ENCODE measurements at places on chromosomes 3 and 15.

- no peak for DNase-seq
Observed at GRCh38 chr3:108283006-108283405, 13.3 kb upstream of the HHLA2 start.

GRCh38 chr15:84604826-84605553 lies 4.2 kb downstream of the ZSCAN2 start:
- no peak for DNase-seq

GRCh38 chr3:65837604-65838003 lies 201.1 kb downstream of the MAGI1 start:
- DNase-seq, result no peak

DNA sequence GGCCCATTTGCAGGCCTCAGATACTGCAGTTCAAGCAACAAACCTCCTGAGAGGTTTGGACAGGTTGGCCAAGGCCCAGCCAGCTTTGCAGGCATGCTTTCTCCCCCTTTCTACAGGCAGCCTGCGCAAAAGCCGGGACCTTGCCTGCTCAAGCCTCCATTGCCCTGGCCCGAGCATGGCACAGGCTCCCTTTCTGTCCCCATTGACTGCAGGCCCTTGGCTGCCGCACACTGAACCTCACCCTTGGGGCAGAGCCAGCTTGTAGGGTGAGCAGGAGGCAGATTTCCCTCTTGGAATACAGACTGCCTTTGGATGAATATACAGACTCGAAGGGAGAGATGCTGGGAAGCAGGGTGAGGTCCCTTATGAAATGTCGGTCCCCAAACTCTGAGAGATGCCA lies 461.7 kb upstream of the PROK2 start:
- DNase-seq, result no peak

- no peak for DNase-seq
Observed at GRCh38 chr3:158103081-158103886, 2.9 kb downstream of the SHOX2 start.

- DNase-seq, result no peak
Observed at GRCh38 chr3:138114431-138114918, 933 bp downstream of the DZIP1L start.

GRCh38 chr3:161602475-161602874 lies 105.9 kb downstream of the OTOL1 start:
- no peak for DNase-seq

- DNase-seq, result no peak
Observed at GRCh38 chr3:129056451-129057173, 4.0 kb upstream of the GP9 start.

DNA sequence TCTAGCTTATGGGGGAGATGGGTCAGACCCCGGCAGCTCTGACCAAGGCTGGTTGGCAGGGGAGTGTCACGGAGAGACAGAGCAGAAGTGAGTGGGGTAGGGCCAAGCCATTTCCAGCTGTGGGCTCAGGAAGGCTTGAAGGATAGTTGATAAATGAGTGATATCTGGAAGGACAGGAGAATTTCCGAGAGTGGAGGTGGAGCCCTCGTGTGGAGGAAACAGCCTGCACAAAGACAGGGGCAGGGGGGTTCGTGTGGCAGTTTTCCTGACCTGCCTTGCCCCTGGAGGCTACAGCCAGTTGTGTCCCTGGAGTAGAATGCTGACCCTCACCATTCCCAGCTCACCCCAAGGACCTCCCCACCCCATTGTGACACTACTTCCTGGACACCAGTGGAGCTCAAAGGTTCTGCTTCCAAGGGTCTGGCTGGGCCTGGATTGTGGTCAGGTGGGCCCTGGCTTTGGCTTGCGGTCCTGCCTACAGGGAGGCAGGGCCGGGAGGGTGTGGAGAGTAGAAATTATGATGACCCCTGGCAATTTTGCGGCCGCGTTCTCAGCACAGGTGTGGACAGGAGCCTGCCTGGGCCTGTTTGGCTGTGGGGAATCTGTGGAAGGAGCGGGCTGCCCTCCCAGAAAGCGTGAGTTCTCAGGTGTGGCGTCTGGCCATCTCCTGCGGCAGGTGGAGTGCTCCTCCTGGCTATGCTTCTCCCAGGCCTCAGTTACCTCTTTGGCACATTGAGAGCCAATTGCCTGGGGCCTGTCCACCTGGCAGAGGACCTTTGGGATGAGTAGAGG lies at the start of gene SLC22A14:
TSS of gene SLC22A14 (plus strand) at position 400 of the 792 bp plus-strand sequence. CDS start 23,733 bp downstream, outside the sequence.
- DNase-seq, result no peak

GRCh38 chr3:147735616-147736015 lies 326.5 kb downstream of the ZIC1 start:
- DNase-seq, result no peak

GRCh38 chr3:186260726-186261125 lies 101.3 kb downstream of the DGKG start:
- DNase-seq, result no peak

- no peak for DNase-seq
Observed at GRCh38 chr3:38163117-38163840, 2.1 kb upstream of the OXSR1 start.

DNA sequence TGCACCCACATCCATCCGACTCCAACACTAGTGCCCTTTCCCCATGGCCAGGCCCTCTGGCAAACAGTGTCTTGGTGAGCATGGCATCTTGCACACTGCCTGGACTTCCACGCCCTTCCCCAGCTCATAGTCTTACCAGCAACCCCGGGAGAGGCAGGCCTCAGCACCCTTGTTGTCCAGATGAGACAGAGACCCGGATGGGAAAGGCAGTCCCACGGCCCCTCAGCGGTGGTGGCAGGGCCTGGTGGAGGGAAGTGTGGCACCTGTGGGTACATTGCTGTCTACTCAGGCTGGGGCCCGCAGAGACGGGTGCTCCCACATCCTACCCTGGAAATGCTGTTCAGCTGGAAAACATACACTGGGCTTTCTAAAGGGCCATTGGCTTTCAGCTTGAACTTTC lies 28.4 kb downstream of the HDAC11 start:
- no peak for DNase-seq

- no peak for DNase-seq
Observed at GRCh38 chr3:65500398-65501306, 538.1 kb downstream of the MAGI1 start.

- DNase-seq, result no peak
Observed at GRCh38 chr15:96790004-96790403, 459.5 kb downstream of the NR2F2 start.

- no peak for DNase-seq
Observed at GRCh38 chr3:73469331-73469730, 155.4 kb downstream of the PDZRN3 start.

- DNase-seq, result no peak
Observed at GRCh38 chr3:127427666-127428065, 139.8 kb upstream of the PRR20G start.

DNA sequence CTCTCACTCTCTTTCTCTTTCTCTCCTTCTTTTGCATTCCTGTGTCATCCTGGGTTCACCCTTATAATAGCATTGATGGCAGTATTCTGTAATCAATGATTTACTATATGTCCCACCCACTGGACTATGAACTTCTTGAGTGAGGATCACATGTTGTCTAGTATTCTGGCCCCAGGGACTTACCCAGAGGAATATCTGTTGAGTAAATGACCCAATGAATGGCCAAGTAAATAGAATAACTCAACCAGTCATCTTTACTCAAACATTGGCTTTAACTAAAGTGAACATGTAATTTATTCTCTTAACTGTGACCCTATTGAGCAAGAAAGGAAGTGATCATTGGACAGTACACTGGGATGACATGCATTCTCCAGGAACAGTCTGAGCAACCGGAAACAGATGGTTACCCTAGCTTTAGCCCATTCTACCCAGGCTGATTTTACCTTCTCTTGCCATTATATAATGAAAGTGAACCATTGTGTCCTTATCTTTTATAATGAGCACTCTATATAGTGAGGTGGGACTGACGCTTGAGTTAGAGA lies 94.5 kb upstream of the SOX14 start:
- no peak for DNase-seq

- DNase-seq, result no peak
Observed at GRCh38 chr3:78642226-78643035, 1125.4 kb downstream of the ROBO1 start.

DNA sequence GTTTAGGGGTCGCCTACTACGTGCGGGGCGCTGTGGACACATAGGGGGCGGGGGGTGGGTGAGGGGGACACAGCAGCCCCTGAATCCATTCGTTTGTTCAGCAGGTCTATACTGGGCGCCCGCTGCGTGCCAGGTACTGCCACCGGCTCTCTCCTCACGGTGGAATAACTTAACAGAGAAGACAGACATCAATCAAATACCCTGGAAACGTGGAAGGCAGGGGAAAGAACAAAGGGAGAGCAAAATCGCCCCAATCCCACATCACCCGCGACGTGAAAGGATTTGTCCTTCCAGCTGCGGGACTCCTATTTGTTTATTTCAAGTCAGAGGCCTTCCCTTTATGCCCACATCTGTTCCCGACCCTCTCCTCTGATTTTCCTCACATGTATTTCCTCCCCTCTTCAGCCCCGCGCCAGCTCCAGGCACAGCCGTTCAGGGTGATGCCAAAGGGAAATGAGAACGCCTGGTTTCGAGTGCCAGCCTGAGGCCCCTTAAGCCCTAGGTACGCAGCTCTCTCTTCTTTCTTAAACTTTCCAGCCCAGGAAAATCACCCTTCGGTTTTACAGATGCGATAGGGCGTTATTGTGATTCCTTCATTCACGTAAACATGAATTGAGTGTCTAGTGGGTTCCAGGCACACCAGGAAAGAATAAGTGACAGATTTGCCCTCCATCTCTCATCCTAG lies 726 bp upstream of the PROK2 start:
- DNase-seq, result no peak

GRCh38 chr3:55467099-55467498 lies 20.0 kb downstream of the WNT5A start:
- DNase-seq, result no peak

Data from D721Med (cell line).